Glutamatergic neuron (in vitro differentiated cells): ENCODE measurements at places on chromosomes 1 and 21.

DNA sequence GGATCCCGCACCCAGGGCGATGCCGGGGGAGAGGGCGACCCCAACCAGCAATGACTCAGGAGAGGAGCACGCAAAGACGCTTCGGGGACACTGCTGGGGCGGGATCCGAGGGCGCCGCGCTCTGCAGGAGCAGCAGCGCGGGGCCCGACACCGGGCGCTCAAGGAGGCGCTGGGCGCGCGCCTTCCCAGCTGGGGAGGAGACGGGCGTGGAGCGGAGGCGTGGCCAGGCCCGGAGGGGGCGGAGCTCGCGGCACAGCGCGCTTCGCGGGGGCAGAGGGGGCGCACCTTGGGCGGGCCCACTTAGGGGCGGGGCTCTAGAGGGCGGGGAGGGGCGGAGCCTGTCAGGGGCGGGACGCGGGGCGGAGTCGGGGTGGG lies 369 bp downstream of the SUMO3 start:
- H3K36me3 ChIP-seq: peaks cover 17% of the 10 kb centered on the region
- peaks cover 14% of the 10 kb centered on the region for H3K4me1 ChIP-seq
- H3K27me3 ChIP-seq: peaks cover 5% of the 10 kb centered on the region
- peak; percentile 94 for DNase-seq
- H3K27ac ChIP-seq: no peak overlapping the region

DNA sequence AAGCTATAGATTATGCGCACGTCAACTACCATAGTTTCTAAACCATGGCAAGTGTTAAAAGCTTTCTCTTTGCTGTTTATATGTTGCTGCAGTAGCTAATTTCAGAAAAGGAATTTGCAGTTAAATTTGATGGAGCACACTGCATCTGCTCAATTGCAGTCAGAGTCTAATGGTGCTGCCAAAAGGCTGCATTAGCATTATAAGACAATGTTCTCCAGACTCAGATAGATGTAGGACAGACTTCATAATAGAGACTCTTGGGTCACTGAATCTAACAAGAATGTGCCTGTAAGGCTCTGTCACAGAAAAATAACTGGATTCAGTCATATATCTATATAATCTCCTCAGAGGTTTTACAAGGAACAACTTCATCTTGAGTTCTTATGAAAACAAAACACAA lies 198.3 kb downstream of the OLFM3 start:
- H3K4me1 ChIP-seq: no peaks in the 10 kb centered on the region
- H3K27ac ChIP-seq: no peak overlapping the region
- no peaks in the 10 kb centered on the region for H3K27me3 ChIP-seq
- no peak overlapping the region for H3K4me3 ChIP-seq
- no peaks in the 10 kb centered on the region for H3K36me3 ChIP-seq
- no peak for DNase-seq

DNA sequence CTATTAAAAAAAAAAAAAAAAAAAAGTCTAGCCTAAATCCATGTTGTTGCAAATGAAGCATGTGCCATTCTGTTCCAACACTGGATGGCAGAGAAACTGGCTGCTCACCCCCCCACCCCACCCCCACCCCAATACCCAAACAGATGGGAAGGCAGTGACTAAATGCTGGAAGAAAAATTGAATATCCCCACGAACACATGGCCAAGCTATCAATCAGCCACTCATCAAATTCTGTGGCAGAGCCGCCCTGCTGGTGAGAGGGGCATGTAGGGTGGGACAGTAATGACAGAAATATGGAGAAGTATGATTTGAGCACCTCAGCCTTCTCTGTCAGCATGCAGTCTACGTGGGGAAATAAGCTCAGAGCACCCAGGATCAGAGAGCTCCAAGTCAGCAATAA lies 34.1 kb downstream of the OPTC start:
- H3K27me3 ChIP-seq: peaks cover 4% of the 10 kb centered on the region
- H3K4me3 ChIP-seq: no peak overlapping the region
- DNase-seq: no peak

GRCh38 chr21:42570841-42571387 lies 57.3 kb downstream of the SLC37A1 start:
- peak; percentile 37 for DNase-seq
- no peaks in the 10 kb centered on the region for H3K27me3 ChIP-seq
- H3K27ac ChIP-seq: peak overlapping the region; percentile 48
- H3K4me1 ChIP-seq: peaks cover 2% of the 10 kb centered on the region
- no peak overlapping the region for H3K4me3 ChIP-seq

GRCh38 chr1:165342587-165342986 lies 13.9 kb downstream of the LMX1A start:
- H3K27me3 ChIP-seq: peaks cover 3% of the 10 kb centered on the region
- no peak overlapping the region for H3K4me3 ChIP-seq

GRCh38 chr1:154405747-154406571 lies 816 bp downstream of the IL6R start:
- H3K27me3 ChIP-seq: peaks cover 10% of the 10 kb centered on the region
- H3K36me3 ChIP-seq: no peaks in the 10 kb centered on the region
- peak overlapping the region; percentile 81 for H3K4me3 ChIP-seq
- no peaks in the 10 kb centered on the region for H3K4me1 ChIP-seq
- H3K27ac ChIP-seq: no peak overlapping the region
- peak; percentile 67 for DNase-seq

DNA sequence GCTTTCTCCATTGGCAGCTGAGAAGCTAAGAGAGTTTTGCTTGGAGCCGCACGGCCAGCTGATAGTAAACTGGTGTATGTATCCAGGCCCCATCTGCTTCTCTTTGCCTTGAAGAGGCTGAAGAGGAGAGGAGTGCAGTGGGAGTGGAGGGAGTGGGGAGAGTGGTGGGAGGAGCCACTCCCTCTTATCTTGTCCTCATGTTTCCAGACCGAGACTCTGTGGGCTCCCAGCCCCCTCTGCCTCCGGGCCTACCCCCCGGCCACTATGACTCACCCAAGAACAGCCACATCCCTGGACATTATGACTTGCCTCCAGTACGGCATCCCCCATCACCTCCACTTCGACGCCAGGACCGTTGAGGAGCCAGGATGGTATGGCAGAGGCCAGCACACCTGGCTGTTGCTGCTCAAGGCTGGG lies 6.0 kb upstream of the LRRC71 start:
- peaks cover 7% of the 10 kb centered on the region for H3K36me3 ChIP-seq
- H3K4me3 ChIP-seq: no peak overlapping the region
- DNase-seq: no peak
- peak overlapping the region; percentile 48 for H3K27ac ChIP-seq
- peaks cover 6% of the 10 kb centered on the region for H3K27me3 ChIP-seq
- peaks cover 13% of the 10 kb centered on the region for H3K4me1 ChIP-seq

DNA sequence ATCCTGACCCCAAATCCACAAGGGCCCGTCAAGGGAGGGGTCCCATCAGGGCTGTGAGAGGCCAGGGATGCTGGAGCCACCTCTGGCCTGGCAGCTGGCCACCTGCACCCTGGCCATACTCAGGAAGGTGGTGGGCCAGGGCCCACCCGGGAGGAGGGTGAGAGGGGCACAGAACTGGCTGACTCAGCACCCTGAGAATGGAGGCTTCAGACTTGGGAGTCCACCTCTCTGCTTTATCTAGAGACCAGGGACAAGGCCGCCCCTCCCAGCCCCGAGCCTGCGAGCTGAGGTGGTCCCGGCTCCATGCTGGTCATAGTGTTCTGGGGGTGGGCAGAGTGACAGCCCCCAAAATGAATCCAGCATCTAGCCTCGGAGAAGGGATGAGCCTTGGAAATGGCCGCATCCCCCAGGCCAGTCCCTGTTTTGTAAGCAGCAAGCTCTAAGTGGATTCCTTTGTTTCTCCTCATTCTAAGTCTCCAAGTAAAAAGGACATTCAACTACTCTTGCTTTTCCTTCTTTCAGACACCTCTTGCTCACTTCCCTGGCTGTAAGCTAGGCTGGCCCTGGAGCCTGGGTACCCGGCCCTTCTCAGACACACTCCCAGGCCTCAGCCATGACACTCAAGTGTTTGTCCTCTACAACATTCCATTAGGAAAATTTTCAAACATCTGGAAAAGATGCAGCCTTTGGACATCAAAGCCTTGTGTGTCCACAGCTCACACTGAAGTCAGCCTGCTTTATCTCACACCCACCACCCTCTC lies 12.3 kb downstream of the WNT3A start:
- no peak overlapping the region for H3K4me3 ChIP-seq
- no peaks in the 10 kb centered on the region for H3K4me1 ChIP-seq
- H3K36me3 ChIP-seq: no peaks in the 10 kb centered on the region
- H3K27ac ChIP-seq: no peak overlapping the region
- no peak for DNase-seq

DNA sequence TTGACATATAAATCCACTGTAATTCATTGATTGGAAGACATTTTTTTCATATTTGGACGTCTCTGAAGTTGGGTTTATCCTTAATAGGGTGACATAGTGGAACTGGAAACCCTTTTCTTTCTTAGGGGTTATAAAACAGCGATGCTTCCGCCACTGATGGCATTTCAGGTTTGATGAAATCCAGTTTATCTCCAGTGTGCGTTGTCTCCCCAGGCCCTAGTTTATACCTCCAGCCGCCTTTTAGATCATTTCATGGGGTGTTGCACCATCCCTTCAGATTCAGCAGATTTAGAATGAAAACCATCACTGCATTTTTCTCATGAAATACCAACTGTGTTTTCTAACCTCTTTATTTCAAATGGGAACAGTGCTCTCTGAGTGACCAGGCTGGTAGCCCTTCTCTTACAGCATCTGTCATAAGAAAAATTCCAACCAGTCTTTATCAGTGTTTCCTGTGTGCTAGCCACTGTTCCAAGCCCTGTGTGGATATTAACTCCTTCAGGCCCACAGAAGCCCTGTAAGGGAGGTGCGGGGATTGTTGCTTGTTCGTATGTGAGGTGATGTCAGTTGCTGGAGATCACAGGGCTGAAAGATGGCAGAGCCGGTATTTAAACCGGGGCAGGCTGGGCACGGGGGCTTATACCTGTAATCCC lies 19.0 kb downstream of the H6PD start:
- no peaks in the 10 kb centered on the region for H3K36me3 ChIP-seq
- peaks cover 28% of the 10 kb centered on the region for H3K4me1 ChIP-seq
- no peak overlapping the region for H3K4me3 ChIP-seq
- H3K27ac ChIP-seq: peak overlapping the region; percentile 35

DNA sequence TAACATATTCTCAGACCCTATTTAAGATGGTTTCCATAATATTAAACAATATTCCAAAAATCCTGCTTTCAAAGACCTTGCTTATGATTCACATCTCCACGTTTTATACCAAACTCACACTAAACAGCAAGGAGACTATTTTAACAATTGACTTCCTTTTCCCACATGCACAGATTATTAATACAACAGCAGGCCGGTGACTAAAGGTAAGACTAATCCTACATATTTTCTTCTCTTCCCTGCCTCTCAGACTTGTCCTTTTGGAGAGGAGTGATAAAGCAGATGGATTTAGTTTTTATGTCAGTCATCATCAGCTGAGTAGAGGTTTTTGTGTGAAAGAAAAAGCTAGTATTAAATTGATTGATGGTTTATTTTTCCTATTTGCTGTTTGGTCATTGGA lies 400.6 kb downstream of the NTNG1 start:
- H3K4me3 ChIP-seq: no peak overlapping the region
- H3K27me3 ChIP-seq: no peaks in the 10 kb centered on the region
- no peak for DNase-seq
- peaks cover 37% of the 10 kb centered on the region for H3K4me1 ChIP-seq

- no peak overlapping the region for H3K4me3 ChIP-seq
- peaks cover 4% of the 10 kb centered on the region for H3K4me1 ChIP-seq
- DNase-seq: no peak
Observed at GRCh38 chr1:76082062-76082461, 7.5 kb downstream of the ST6GALNAC3 start.

GRCh38 chr1:194341587-194341986 lies 1155.2 kb upstream of the B3GALT2 start:
- peak overlapping the region; percentile 67 for H3K27ac ChIP-seq
- H3K36me3 ChIP-seq: no peaks in the 10 kb centered on the region
- H3K4me3 ChIP-seq: no peak overlapping the region
- peaks cover 11% of the 10 kb centered on the region for H3K27me3 ChIP-seq
- H3K4me1 ChIP-seq: peaks cover 37% of the 10 kb centered on the region
